ENCODE measurements at places on chromosomes 2 and 18.

DNA sequence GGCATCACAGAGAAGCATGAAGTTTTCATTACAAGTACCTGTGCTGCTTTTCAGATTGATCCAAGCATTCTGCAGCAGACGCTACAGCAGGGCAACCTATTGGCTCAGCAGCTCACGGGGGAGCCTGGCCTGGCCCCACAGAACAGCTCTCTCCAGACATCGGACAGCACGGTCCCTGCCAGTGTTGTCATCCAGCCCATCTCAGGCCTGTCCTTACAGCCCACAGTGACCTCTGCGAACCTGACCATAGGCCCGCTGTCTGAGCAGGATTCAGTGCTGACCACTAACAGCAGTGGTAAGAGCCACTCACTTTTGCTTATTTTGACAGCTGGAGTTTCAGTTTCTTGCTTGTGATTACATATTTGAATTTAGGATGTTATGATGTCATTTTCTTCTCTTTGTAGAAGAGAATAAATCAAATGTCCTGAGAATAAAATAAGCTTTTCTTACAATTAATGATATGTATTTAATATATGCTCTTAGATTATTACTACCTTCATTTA, 104.9 kb downstream of the ZNF236 start:
- DNase-seq = no peak

- DNase-seq = no peak
These were observed 3.2 kb downstream of the NMUR1 start for GRCh38 chr2:231527091-231527395.

- no peak for DNase-seq
These were observed 70.0 kb upstream of the CABLES1 start for GRCh38 chr18:23065234-23065806.

DNA sequence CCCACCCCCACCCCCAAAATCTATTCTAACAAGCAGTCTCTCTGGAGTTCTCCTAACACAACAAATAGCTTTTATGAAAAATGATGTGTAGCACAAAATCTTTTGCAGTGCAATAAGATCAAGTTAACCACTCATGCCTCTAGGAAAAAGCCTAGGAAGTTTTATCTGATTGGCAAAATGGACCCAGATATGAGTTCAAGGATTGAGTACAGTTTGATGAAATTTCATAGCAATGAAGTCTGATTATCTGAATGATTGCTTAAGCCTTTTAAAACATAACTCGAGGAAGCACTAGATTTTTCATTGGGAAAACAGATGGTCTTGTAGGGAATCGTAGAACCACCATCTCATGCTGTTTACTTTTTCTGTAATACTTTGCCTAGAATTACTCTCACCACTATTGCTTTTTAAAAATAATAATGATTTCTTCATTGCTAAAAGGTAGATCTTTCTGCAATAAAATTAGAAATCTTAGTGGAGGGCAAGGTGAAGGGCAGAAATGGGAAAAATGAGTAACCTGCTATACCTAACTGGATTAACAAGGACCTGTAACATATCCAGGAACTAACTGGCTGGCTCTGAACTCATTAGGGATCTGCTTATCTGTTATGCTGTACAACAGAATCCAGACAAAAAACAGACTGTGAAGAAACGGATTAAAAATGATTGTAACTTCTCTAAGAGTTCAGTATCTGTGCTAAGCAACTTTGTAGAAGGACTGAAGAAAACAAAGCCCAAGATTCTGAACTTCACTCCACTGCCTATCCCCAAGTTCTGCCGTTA, 73.7 kb upstream of the ETAA1 start:
- DNase-seq = no peak

DNA sequence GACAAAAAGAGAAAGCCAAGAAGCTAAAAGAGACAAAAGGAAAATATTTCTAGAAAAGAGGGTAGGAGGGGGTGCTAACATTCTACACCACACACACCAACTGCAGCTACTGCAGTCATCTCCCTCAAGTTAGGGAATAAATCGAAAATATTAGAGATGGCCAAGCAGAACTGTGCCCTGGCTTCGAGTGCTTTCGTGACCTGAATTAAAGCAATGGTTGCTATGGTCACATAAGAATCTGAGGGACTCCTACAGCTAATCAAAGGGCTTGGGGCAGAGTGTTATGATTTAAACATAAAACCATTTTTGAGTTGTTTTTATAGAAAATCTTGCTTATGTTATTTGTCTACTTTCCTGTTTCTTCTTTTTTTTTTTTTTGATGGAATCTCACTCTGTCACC, 159.6 kb upstream of the HNRNPA3 start:
- DNase-seq = peak; percentile 30

DNA sequence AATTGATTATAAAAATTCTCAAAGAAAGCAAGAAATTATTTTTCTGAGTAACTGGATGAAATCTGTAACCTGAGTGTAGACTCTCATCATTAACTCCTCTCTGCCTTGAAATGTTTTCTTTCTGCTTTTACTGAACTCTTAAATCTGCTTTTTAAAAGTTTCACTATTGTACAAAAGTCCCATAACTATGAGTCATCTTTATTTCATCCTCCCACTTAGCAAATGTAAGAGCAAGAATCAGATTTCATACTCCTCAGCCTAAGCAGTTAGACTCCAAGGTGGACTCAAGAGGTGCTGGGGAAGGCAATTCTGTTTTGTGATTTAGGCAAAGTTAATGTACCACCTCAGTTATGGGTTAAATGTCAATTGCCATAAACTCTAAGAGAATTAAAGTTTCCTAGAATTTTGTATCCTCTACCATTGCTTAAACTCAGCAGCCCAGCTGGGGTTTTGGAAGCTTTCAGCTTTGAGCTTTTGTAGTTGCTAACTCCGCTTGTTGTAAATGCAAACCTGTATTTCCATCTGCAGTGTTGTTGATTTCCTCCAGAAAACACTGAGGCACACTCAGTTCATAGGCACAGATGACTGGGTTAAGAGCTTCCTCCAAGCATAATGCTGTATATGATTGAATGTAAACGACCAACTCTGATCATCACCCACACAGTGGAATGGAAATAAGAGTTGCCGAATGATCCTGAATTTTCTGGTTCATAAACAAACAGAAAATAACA, 268.8 kb downstream of the ARHGAP15 start:
- DNase-seq = peak; percentile 29

- no peak for DNase-seq
These were observed 431 bp upstream of the EIF5B start for GRCh38 chr2:99336804-99337112.

DNA sequence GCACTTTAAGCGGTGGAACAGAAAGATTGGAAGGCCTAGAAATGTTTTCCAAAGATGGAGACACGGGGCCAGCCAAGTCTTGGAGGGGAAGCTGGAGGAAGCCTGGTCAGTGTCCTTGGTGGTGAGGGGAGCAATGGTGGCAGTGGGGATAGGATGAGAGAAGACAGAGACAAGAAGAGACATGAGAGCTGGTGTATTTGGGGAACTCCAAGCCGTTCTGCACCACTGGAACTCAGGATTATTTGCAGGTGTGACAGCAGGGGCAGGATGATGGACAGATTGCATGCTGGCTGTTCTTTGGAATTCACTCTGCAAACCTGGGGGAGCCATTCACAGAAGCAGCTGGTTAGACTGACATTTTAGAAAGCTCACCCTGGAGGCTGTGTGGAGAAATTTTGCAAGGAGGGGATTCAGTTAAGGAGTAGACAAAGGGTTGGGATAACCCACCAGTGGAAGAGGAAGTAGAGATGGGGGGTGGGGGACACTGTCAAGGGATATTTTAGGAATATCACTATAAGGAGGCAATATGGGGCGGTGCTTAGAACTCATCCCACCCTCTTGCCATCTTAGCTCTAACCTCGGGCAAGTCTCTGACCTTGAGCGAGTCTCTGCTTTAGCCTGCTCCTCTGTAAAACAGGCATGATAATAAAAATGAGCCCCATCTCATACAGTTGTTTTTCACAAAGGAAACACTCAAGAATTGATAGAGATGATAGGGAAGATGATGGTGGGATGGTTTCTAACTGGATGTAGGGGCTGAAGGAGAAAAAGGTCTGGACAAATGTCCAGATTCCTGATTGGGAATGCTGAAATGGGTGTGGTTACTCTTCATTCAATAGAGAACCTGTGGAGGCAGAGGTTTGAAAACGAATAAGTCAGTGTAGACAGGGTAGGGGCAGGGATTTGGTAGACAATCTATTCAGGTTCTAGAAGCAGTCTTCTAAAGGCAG, 175.8 kb downstream of the MYCN start:
- DNase-seq = no peak

GRCh38 chr2:86074256-86074655, 31.4 kb downstream of the POLR1A start:
- no peak for DNase-seq

- DNase-seq = no peak
These were observed 32.9 kb upstream of the NABP1 start for GRCh38 chr2:191645032-191645431.

GRCh38 chr2:101958061-101958460, 33.7 kb upstream of the IL1R2 start:
- peak; percentile 50 for DNase-seq

GRCh38 chr2:216519154-216519762, 20.6 kb downstream of the RPL37A start:
- peak; percentile 86 for DNase-seq

- DNase-seq = no peak
These were observed 43.6 kb upstream of the MAP2 start for GRCh38 chr2:209380293-209380692.

DNA sequence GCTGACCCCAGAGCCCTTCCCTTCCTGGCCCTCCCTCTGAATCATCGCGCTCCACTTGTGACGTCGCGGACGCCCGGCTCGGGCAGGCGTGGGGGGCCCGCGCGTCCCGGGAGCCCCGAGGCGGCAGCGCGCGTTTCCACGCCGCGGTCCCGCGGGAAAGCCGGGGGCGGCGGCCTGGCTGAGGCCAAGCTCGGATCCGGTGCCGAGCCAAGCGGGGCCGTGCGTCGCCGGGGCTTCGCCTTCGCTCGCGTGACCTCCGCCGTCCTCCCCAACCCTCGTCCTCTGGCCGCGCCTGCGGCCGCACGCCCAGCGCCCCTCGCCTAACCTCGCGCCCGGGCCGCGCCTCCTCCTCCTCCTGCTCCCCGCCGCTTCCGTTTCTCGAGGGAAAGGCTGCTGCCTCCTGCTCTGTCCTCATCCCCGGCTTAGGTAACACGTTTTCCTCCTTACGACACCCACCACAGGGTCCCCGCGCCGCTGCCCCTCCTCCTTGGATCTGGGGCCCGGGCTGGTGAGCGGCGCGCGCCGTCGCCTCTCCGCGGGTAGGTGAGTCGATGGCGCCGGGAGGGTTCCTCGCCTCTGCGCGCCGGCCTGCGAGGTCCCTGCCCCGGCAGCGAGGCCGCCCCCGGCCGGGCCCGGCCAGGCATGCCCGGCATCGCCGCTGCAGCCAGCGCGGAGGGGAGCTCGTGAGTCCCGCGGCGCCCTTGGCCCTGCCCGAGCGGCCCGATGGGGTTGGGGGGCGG, at the start of gene INPP1:
Gene INPP1 (plus strand): TSS at position 54 of the 740 bp plus-strand sequence. CDS start 16,514 bp downstream, outside the sequence.
- peak; percentile 62 for DNase-seq

DNA sequence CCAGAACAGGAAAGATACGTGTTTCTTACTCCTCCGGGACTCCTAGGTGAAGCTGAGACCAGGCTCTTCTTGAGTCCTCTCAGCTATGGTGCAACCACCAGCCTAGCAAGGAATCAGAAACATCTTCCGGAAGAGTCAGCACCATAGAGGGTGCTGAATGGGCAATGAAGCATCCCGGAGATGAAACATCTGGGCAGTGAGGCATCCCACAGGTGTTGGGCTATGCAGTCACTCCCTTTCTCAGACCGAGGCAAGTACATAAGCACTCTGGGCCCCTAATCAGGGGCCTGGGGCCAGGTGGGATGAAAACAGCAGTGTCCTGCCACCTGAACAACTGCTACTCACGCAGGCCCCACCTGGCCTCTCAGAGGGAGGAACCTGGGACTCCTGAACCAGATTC, 1.4 kb upstream of the CAPN10 start:
- no peak for DNase-seq

- DNase-seq = no peak
These were observed 297.7 kb upstream of the DOK6 start for GRCh38 chr18:69102959-69103358.

DNA sequence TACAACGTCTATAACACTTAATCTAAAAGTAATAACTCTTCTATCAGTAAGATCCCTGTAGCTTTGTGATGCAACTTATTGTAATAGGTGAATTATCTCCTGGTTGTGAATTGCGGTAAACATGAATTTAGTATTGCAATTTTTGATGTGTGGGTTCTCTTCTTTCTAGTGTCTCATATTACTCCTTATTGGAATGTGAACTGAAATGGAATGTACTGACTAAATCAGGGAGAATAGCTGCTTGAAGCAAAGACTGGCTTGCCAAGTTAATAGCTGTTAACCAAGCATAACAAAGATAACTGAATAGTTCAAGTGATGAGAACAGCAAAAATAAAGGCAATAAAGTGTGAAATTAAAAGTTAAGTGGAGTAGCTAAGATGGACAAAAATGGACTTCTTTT, 60.5 kb upstream of the TFPI start:
- peak; percentile 61 for DNase-seq

- peak; percentile 3 for DNase-seq
These were observed 383.6 kb downstream of the DCC start for GRCh38 chr18:52723550-52723970.

GRCh38 chr2:68784188-68784587, 49.6 kb downstream of the ARHGAP25 start:
- DNase-seq = no peak

GRCh38 chr2:150732064-150732463, 244.6 kb upstream of the RND3 start:
- peak; percentile 51 for DNase-seq

GRCh38 chr2:58638256-58638805, 397.2 kb upstream of the FANCL start:
- DNase-seq = peak; percentile 75

GRCh38 chr2:223439786-223440185, 162.4 kb downstream of the SCG2 start:
- no peak for DNase-seq

All from fibroblast of skin of scalp (primary cell).